ENCODE measurements at places on chromosomes 3 and 15.

- no peak for DNase-seq
These were observed 36.2 kb downstream of the ZNF589 start for GRCh38 chr3:48276911-48277641.

GRCh38 chr3:55755516-55756205 is 268.6 kb upstream of the WNT5A start:
- DNase-seq = no peak

DNA sequence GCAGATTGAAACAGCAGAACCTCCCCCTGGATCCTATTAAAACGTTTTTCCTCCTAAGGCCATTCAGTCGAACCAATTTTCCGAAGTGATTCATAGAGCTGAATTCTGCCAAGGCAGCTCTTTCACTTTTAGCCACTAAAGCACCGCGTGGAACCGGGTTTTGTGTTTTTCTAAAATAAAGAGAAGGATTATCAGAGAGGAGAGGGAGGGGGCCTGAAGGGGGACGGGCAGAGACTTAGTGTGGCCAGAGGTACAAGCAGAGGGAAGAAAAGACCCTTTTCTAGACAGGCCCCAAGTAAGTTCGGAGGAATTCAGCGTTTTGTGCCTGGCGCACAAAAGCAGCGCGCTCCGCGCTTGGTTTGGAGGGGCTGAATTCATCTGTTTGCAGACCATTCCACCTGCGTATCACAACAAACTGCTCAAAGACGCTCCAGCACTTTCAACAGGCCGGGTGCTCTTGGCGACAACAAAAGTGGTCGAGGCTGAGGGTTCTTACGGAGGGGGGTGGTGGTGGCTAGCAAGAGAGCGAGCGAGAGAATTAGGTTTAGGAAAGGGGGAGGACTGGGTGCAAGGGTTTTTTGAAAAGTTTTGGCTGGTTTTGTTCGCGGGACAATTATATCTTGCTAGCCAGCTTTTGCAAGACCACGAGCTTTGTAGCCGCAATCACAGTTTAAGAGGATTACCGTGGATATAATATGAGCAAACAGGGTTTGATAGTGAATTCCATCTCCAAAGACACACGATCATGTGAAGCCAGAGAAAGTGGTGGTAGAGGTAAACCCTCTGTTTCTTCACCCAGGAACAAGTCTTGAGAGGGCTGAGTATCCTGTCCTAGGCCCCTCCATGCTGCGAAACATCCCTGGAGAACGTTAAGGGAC is 1.2 kb upstream of the FEZF2 start:
- DNase-seq = no peak

GRCh38 chr3:150005243-150006112 is 34.8 kb upstream of the PFN2 start:
- DNase-seq = no peak

GRCh38 chr15:67413770-67414390 is 107.1 kb upstream of the C15orf61 start:
- peak; percentile 26 for DNase-seq

DNA sequence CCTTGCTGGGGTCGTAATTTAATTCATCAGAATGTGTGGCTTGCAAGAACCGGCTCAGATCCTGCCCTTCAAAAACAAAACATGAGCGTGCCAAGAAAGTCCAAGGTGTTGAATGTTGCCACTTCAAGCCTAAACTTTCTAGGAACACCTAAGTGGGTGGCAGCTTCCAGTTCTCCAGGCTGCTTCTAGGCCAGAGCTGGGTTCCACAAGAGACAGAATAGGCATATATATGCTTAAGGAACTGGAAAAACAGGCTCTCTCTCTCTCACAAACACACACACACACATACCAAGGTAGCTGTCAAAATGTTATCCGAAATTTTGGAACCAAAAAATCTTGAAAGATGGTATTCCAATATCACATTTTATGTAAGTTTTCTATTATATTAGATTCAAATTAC is 890 bp upstream of the ADIPOQ start:
- no peak for DNase-seq

DNA sequence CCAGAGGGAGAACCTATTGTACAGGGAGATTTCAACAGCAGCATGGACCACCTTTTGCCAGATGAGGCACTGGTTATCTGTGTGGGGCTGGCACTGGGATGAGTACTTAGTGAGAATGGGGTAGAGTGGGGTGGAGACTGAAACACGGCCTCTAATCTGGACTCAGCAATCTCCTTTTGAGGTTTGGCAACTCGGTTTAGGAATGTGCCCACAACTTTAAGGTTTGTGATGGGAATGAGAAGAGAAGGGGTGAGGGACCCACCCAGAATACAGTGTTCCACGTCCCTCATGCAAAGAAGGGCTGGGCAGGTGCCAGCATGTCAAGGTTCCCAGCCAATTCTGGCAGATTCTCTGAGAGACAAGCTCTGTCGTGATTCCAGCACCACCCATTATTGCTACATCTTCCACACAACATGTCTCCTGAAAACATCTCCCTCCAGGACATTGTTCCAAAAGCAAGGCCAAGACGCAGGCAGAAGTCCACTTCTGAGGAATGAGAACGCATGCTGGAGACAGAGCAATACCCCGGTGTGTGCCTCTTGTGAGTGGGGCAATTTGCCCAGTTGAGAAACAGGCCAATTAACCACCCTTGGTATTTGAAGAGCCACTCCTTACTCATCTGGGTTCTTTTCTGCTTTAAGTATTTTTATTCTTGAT is 37.5 kb upstream of the CCR4 start:
- DNase-seq = no peak

DNA sequence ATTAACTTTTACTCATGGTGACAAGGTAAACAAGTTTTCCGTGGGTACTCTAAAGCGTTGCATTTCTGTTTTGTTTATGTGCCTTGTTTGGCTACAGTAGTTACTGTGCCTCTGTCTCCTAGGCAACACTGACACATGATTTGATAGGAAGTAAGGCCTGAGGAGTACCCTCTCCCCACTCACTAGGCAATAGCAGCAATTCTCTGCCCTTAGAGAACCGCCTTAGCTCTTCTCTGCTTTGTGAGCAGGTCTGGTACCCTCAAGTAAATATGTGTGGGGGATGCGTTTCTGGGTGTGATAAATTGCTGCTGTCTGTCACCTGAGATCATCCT is at the start of gene IL5RA:
Gene IL5RA, minus strand, starts transcription at position 76 of the 332 bp plus-strand sequence. CDS start 5,390 bp downstream, outside the sequence.
- no peak for DNase-seq
